ENCODE measurements at places on chromosomes 12 and 14.

GRCh38 chr14:89336338-89336737, 80.7 kb downstream of the FOXN3 start:
- no peak for DNase-seq

DNA sequence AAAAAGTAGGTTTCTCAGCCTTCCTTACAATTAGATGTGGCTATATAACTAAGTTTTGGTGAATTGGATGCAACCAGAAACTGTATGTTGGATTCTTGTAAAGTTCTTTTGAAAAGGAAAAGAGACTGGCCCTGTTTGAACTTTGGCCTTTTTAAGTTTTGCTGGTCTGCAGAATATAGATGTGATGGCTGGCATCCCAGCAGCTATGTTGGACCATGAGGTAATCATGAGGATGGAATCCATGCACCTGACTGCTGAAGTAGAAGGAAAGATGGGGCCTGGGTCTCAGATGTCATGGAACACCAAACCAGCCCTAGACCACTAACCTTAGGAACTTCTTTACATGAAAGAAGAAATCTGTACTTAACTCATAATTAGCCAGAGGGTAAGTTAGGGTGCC, 482.5 kb downstream of the GLT1D1 start:
- DNase-seq, result no peak

DNA sequence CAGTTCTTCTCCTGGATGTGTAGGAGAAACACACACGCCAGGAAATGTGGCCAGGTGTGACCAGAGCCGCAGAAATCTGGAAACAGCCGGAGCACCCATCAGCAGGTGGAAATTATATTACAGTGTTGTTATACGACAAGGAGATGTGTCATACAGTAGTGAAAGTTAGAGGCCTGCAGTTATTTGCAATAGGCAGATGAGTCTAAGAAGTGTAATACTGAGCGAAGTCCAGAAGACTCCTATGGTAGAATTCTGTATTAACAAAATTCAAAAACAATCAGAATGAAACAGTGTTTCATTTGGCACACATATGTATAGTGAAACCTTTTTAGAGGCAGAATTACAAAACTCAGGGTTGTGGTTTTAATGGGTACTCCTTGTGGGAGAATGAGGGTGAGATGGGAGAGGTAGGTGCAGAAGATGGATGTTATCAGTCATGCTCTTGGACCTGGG, 39.3 kb upstream of the AMN start:
- no peak for DNase-seq

DNA sequence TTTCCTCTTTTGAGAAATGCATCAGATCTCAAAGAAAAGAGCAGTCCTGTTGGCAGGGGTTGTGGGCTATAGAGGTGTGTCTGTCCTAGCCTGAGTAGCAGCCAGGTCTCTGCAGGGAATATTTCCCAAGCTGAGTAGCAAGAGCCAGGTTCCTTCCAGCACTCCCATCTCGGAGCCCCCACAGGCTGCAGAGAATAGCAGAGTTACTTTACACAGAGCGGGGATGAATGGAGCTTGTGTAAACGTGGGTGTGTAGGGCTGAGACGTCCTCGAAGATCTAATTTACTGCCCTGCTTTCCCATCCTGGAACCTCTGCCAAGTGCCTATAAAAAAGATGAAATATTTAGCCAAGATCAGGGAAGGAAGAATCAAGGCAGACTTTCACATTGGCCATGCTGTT, 156.6 kb downstream of the TSPAN9 start:
- DNase-seq, result no peak

GRCh38 chr14:94897082-94897481, 127.2 kb upstream of the GSC start:
- no peak for DNase-seq

DNA sequence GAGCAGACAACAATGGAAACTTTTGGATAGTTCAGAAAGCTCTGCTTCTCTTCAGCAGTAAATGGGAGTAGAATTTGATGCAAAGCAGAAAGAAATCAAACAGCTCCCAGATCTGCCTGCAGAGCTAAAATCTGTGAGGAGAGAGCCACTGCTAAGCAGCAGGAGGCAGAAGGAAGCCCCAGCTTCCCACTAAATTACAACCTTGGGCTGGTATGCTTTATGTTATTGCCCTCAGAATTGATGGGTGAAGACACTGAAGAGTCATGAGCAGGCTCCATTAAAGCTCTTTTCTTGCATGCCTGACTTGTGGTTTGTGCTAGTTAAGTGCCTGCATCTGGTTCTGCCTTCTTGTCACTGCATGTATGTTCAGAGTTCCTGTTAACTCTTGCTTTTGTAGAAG, 8.4 kb downstream of the ZC2HC1C start:
- no peak for DNase-seq

- DNase-seq, result no peak
Observed at GRCh38 chr12:65926119-65926908, 102.0 kb downstream of the HMGA2 start.
